Activated CD4-positive, CD25-positive, alpha-beta regulatory T cell (primary cell): ENCODE measurements at places on chromosomes 6 and 20.

- no peak for DNase-seq
Measured at GRCh38 chr6:4270776-4271175, 135.4 kb upstream of the ECI2 start.

GRCh38 chr20:42611889-42612837, 577.5 kb downstream of the PTPRT start:
- DNase-seq, result no peak

DNA sequence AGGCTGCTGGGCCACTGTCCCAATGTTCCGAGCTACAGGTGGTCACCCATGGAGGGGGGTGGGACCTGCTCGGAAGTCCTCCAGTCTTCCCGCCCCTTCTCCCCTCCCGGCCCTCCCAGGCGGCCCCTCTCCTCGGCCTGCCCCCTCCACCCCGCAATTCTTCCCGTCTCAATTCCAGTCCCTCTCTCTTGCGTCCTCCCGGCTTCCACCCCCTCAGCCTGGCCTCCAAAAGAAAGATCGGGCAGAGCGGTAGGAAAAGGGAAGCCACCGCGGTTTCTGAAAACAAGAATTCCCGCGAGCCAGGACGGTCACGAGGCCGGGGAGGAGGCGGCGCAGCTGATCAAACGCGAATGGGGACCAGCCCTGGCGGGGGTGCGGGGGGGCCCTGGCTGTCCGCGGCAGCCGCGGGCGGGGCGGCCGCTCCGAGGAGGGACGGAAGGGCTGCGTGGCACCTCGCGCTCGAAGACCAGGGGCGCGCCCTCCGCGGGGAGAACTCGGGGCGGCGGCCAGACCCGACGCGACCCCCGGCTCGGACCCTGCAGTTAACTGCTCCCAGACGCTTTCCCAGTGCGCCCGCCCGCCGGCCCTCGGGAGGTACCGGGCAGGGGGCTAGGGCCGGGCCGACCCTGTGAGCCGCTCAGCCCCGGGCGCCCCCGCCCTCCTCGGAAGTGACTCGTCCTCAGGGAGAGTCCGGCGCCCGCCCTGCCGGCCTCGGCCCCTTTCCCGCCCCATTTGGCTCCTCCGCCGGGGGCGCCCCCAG, 1.0 kb downstream of the PXDC1 start:
- DNase-seq, result no peak

- DNase-seq, result no peak
Measured at GRCh38 chr20:1060985-1061384, 57.4 kb upstream of the PSMF1 start.

GRCh38 chr20:37515876-37516275, 5.2 kb upstream of the NNAT start:
- no peak for DNase-seq

DNA sequence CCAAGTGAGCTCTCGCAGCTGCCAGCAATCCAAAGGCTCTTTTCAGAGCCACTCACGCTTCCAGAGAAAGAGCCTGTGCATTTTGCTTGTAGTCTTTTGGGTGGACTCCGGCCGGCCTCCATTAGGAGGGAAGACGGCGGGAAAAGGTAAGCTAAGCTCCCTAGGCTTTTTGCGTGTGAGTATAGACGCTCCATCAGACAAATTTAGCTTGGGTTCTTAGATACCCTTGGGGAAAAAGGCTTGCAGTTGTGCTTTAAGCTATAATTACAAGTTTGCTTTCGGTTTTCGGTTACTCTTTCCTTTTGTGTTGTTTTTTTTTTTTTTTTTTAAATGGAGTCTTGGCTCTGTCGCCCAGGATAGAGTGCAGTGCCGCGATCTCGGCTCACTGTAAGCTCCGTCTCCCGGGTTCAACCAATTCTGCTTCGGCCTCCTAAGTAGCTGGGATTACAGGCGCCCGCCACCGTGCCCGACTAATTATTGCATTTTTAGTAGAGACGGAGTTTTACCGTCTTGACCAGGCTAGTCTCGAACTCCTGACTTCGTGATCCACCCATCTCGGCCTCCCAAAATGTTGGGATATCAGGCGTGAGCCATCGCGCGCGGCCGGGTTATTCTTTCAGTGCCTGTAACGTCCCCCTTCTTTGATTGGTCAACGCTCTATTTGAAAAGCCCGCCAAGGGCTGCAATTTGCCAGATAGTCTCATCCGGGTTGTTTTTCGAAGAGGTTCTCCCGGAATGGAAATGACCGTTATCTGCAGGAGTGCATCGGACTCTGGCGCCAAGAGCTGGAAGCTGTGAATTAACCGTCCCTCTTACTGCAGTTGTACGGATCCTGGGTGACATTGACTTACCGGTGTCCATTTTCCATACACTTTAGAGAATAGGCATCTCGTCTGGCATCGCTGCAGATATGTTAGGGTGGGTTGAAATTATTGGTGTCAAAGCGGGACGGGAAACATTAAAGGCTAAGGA, 18.1 kb downstream of the OR2B2 start:
- peak; percentile 47 for DNase-seq

DNA sequence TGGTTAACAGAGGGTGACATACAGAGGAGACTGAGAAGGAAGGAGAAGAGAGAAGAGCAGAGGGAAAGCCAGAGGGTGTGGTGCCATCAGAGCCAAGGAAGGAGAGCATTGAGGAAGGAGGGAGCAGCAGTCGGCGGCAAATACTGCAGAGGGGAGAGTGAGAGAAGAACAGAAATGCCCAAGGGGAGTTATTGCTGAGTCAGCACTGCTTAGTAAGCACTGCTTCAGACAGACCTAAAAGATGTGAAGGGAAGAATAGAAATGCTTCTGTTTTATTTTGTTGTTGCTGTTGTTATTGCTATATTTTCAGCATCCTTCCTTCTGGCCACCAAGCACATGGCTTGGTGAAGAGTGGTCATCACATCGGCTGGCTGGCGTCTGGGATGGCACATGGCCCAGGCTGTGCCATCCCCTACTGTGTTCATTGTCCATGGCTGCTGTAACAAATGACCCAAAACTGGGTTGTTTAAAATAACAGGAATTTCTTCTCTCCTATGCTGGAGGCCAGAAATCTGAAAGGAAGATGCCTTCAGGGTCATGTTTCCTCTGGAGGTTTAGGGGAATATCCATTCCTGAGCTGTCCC, 204.1 kb upstream of the CNR1 start:
- no peak for DNase-seq

GRCh38 chr6:89351671-89352277, 748 bp downstream of the UBE2J1 start:
- no peak for DNase-seq

DNA sequence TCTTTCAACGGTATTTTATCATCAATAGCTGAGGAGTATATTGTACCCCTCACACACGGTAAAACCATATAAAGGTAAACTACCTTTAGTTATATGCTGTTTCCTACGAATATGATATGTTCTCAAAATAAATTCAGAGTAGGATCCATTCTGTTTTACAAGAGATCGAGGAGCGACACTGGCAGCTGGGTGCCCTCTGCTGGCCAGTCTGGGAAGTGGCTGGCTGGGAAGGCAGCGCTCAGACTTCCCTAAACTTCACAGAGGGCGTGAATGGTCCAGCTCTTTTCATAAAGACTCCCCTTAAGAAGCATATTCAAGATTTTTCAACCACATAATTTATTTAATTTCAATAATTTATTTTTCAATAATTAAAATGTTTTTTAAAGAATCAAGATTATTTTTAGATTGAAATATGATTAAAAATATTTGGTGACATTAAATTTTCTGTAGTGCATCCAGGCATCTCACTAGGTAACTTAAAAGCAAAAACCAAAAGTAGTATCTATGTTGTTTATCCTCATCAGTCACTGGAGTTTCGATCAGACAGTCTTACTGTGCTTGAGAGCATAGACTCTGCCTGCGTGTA, 187.5 kb upstream of the PDE10A start:
- peak; percentile 7 for DNase-seq

DNA sequence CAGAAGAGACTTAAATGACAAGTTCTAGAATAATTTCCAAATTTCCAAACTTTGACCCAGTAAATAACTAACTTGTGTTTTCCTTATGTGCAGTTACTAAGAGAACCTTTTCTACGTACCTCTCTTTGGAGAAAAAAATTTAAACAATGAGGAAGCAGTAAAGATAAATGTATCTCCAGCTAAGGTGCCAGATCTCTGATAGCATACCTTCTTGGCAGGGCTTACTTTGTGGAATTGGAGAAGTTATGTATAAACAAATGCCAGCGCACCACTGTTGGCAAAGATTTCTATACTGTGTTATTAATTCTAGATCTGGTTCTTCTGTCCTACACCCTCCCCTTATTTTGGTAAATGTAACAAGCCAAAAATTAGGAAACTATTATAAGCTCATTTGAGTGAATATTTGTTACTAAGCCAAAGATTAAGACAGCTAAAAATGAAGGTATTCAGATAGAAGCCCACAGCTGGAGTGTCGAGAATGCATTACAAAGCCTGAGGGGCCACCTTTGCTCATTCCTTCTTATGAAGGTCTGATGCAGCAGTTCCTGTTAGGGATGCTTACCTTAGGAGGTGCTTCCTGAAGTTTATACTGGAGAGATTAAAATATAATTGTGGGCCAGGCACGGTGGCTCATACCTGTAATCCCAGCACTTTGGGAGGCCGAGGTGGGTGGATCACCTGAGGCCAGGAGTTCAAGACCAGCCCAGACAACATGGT, 373.1 kb upstream of the SOX4 start:
- no peak for DNase-seq

- no peak for DNase-seq
Measured at GRCh38 chr20:37506152-37506725, 14.8 kb upstream of the NNAT start.

- DNase-seq, result no peak
Measured at GRCh38 chr6:134508862-134509498, 191.1 kb upstream of the SGK1 start.

DNA sequence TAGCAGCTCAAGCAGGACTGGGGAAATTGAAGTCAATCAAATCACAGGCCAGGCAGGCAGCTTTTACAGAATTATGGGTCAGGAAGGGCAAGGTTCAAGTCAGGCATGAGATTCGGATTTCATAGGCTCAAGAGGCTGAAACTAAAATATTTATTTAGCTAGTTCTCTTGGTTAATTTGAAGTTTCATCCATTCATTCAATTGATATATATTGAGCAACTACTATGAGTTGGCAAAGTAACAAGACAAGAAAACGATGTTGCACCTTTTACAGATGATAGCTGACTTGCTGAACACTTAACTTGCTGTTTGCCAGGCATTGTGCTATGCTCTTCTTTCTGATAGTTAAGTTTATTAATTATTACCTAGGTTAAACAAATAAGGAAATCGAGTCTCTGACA, 20.5 kb upstream of the ASCC3 start:
- no peak for DNase-seq

GRCh38 chr20:54221996-54222890, 14.4 kb downstream of the PFDN4 start:
- no peak for DNase-seq
